ENCODE measurements at places on chromosomes 13 and 19.

GRCh38 chr13:44078806-44079376 is 199.2 kb downstream of the LACC1 start:
- DNase-seq, result no peak

GRCh38 chr13:24264976-24265375 is 44.4 kb upstream of the C1QTNF9 start:
- no peak for DNase-seq

- DNase-seq, result no peak
Measured at GRCh38 chr13:72808917-72809500, 27.1 kb downstream of the PIBF1 start.

GRCh38 chr19:50430888-50431342 is 1.8 kb upstream of the MYBPC2 start:
- no peak for DNase-seq

DNA sequence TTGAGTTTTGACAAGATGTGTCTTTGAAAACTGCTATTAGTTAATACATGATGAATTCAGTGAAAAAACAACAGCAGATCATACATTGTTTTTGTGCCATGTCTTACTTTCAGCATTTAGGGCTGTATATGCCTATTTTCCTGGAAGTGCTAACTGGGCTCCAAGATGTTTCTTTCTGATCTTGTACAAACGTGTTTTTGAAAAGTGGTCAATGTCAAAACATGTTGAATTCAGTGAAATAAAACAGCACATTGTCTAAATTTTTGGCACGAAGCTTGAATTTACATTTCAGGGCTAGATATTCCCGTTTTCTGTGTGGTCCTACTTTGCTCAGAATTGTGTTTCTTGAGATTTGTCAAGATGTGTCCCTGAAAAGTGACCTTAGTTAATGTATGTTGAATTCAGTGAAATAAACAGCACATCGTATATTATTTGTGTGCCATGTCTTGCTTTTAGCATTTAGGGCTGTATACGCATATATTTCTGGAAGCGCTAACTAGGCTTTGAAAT is 14.7 kb upstream of the PARP4 start:
- no peak for DNase-seq

- no peak for DNase-seq
Measured at GRCh38 chr19:45251452-45252354, 632 bp downstream of the MARK4 start.

- no peak for DNase-seq
Measured at GRCh38 chr13:80501556-80501955, 160.6 kb upstream of the SPRY2 start.

DNA sequence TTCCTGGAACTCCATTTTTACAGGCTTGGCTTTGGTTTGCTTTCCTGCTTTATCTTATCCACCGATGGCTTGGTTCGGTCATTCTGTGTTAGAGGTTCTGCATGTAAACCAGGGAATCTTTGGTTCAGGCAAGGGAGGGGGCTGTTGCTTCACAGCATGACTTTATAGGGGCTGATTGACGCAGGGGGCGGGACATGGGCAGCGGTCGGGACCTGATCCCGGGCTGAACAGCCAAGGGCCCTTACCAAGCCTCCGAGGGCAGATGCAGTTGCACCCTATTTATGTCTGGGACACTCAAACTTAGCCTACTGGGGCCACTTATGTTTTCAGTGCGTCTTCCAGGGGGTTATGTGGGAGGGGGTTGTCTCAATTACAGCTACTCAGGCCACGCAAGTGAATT is 312.4 kb downstream of the ZNF536 start:
- no peak for DNase-seq

GRCh38 chr19:23440791-23441190 is 45.5 kb upstream of the ZNF91 start:
- DNase-seq, result no peak

GRCh38 chr13:110716247-110716515 is 2.7 kb downstream of the ING1 start:
- no peak for DNase-seq

GRCh38 chr13:106357198-106357597 is 178.3 kb downstream of the EFNB2 start:
- DNase-seq, result no peak

GRCh38 chr13:67069117-67069767 is 160.9 kb downstream of the PCDH9 start:
- no peak for DNase-seq

DNA sequence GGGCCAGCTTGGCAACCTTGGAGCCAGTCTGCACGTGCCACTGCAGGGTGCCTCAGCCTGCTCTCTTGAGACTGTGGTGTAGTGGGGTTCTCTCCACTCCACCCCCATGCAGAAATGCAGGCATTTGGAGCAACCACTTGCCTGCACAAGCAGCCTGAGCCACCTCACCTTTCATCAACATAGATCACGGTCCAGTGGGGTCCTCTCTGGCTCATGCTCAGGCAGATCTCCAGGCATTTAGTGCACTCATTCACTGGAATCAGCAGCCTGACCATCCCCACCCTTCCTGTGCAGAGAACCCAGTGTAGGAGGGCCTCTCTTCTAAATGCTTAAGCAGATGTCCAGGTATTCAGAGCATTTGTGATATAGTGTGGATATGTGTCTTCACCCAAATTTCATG is 2330.1 kb downstream of the PCDH9 start:
- DNase-seq, result no peak

GRCh38 chr19:9885077-9885552 is 50.0 kb downstream of the PIN1 start:
- no peak for DNase-seq

- DNase-seq, result no peak
Measured at GRCh38 chr19:35209646-35210045, 18.9 kb downstream of the FAM187B start.

GRCh38 chr19:38437917-38438316 is 4.4 kb downstream of the RYR1 start:
- no peak for DNase-seq

DNA sequence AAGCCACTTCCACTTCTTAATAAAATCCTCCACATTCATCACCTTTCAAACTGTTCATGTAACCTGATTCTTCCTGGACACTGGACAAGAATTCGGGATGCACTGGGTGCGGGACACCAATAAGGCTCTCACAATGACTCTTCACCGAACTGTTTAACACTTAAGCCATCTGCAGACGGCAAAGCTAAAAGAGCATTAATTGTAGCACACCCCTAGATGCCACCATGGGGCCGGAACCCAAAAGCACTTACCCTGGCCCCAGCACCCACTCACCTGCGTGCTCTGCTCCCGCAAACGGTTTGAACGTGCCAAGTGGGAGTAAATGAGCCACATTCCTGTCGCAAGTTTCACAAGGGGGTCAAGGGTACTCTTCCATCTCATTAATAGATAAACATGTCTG is 254.3 kb upstream of the PRR20A start:
- no peak for DNase-seq

GRCh38 chr13:97214921-97215320 is 7.2 kb upstream of the MBNL2 start:
- DNase-seq, result no peak

DNA sequence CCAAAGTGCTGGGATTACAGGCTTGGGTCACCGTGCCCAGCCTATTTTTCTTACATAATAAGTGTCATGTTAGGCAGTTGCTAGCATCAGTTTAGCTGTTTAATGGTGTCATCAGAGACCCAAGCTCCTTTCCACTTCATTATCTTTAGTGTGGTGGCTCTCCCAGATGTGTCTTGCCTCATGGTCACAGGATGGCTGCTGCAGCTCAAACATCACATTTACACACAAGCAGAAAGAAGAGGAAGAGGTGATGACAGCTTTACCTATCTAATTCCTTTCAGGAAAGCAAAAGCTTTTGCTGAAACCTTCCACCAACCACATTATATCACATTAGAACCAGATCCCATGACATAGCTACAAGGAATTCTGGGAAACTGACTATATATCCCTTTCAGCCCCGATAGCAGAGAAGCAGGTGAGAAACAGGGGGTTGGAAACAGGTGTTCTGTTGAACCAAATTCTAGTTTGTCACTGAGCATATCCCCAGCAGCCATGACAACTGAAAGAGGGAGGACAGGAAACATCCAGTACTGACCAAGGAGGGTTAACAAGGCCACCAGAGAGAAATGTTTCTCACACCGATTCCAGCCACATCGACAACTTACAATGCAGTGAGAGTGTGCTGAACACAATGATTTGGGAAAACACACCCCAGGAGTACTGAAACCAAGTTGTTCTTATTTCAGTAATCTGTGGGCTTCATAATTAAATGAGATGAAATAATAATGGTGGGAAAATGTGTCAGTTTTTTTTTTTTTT is 617.0 kb downstream of the UQCRFS1 start:
- DNase-seq, result no peak

GRCh38 chr19:29871143-29871542 is 59.4 kb downstream of the CCNE1 start:
- no peak for DNase-seq

DNA sequence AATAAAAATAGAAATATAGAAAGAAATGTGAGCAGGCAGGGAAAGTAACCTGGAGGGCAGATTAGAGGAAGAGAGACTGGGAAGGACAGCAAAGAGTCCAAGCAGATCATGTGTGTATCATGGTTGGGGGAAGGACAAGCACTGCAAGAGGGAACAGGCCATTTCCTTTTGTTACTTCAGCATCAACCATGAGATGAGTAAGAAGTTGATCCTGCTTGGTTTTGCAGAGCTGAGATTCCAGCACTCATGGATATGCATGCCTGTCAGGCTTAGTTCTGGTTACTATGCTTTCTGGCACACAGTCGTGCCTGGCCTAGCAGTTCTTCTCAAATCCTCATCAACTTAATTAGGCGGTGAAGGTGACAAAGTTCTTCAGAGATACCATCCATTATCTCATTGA is 18.1 kb downstream of the NALCN start:
- no peak for DNase-seq

GRCh38 chr19:47239152-47239551 is 8.2 kb upstream of the BBC3 start:
- DNase-seq, result no peak

- DNase-seq, result no peak
Measured at GRCh38 chr19:11552666-11553372, 6.2 kb downstream of the ELOF1 start.

DNA sequence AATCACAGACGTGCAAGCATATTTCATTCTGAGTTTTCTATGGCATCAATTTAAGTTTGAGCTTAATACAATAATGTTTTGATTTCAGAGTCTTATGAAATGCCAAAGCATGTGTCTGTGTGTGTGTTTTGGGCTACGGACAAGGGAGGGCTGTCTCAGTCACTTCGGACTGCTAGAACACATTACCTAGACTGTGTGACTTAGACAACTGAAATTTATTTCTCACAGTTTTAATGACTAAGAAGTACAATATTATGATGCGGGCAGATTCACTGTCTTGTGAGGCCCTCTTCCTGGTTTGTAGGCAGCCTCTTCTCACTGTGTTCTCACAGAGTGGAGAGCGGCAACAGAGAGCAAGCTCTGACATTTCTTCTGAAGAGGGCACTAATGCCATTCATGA is 1202.0 kb downstream of the EFNB2 start:
- DNase-seq, result no peak

- DNase-seq, result no peak
Measured at GRCh38 chr13:65339241-65339640, 1890.9 kb downstream of the PCDH9 start.

- DNase-seq, result no peak
Measured at GRCh38 chr13:51590971-51591627, 6.8 kb downstream of the WDFY2 start.

GRCh38 chr19:4360641-4361151 is 17.3 kb downstream of the MPND start:
- no peak for DNase-seq

All from esophagus squamous epithelium (tissue), 5 donors.